Ascending aorta (tissue), 2 donors: ENCODE measurements at places on chromosomes 5 and 9.
A peak's percentile ranks its signal among the peaks of the same experiment; 100 is the strongest.

DNA sequence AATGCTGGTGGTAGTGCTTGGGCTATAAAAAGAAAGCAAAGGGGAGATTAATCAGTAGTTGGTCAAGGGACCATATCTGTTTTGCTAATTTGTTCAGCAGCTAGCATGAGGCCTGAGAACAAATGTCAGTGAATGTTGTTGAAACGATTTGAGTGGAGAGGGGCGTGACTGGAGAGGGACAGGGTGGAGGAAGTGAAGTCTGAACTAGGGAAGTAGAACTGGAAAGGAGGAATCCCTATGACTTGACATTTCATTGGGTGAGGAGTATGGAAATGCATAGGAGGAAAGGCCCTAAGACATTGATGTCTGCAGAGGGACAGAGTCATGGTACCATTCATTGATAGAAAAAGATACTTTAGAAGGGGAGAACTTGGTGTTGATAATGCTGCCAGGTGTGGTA is 19.7 kb downstream of the TLE4 start:
- no peak for DNase-seq

- no peak for DNase-seq
These were observed 47.2 kb upstream of the TTC23L start for GRCh38 chr5:34791761-34792244.

- DNase-seq, result no peak
These were observed at the start of gene SLC1A3 for GRCh38 chr5:36606428-36607113. SLC1A3 (plus strand) TSS chr5:36606606; CDS start chr5:36608424, 1,818 bp downstream.

GRCh38 chr9:135359764-135360163 is 119.8 kb upstream of the PPP1R26 start:
- DNase-seq, result no peak

DNA sequence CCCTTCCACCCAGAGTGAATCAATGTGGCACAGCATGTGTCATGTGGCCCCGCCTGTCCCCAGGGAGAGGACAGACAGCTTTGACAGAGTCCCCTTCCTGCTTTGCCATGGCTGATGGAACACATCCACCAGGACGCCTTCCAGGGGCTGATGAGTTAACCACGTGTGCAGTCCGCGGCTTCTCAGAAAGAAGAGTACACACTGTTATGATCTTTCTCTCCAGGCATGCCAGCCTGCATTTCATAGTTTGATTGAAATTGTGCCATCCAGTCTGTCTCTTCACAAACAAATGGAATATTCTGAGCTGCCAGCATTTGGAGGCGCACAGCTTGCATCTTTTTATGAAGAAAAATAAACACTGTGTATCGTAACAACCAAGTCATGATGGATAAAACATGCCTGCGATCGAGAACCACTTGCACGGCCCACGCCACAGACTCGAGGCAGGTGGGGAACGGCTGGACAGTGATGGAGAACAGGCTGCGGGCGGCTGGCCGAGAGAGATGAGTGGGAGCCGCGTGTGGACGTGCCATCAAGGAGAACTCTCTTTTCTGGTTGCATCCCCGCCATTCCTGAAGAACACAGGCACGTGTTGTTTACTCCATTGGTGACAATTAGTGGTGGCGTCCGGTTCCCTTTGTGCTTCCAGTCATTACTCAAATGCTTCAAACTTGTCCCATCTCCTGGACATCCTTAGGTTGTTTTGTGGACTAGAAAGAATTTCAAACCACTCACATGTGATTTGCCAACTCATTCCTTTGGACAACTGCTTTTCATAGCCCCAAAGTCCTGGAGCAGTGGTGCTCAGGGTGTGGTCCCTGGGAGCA is 220.2 kb downstream of the AGTPBP1 start:
- no peak for DNase-seq

DNA sequence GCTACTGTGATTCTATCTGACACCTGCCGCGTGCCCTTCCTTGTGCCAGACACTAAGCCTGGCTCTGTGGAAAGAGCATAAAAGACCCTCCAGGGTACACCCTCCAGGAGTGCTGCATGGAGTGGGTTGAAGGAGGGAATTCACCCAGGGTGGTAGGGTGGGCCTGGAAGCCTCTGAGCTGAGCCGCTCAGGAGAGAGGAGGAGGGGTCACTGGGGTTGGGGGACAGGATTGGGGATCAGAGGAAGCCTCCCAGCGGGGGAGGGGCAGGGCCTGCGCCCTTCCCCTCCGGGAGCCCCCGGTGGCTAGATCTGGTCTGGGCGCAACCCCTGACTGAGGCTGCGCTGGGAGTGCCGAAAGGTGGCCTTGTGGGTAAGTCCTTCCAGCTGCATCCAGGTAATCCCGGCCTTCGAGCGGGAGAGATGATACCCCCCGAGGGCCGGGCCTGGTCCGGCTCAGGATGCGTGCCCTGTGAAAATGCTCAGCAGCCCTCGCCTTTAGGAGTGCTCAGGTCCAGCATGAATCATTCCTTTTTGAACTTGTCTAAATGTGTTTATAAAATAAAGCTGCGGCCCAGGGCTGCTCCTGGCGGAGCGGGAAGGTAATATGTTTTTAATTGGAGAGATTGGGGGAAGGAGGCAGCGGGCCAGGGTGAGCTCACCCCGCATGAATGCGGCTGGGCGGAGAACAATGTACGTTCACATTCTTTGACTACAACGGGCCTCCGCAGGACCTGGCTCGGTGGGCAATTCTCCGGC is 118.1 kb upstream of the SMIM23 start:
- peak; percentile 89 for DNase-seq

DNA sequence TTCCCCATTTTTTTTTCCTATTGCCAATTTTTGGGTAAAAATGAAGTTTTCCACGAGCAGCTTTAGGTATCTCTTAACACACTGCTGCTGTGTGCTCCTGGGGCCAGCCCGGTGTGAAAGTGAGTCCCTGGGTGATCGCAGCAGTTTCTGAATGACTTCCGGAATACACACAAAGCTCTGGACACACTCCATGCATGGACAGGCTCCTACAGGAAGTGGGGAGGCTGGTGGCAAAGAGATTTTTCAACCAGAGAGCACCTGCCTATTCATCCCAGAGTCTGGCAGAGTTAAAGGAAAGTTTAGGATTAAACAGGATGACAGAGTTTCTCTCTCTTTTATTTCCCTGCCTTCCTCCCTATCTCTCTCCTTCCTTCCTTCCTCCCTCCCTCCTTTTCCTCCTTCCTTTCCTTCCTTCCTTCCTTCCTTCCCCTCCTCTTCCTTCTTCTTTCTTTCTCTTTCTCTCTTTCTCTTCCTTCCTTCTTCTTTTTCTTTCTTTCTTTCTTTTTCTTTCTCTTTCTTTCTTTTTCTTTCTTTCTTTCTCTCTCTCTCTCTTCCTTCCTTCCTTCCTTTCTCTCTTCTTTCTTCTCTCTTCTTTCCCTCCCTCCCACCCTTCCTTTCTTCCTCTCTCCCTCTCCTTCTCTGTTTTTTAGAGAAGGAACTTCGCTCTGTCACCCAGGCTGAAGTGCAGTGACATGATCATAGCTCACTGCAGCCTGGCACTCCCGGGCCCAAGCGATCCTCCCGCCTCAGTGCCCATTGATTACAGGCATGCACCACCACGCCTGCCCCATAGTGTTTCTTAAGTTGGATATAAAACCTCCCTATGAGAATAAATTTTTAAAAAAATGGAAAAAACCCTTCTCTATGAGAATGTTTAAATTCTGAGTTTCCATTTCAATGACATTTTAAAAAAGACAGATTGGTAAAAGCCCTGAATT is 38.7 kb upstream of the UBTD2 start:
- peak; percentile 31 for DNase-seq

GRCh38 chr5:31459594-31459993 is 72.3 kb downstream of the DROSHA start:
- no peak for DNase-seq
